Dermis microvascular lymphatic vessel endothelial cell (primary cell): ENCODE measurements at places on chromosomes 2 and 18. TPM values are rescaled to one million over a fixed set of nuclear protein-coding genes. Genes with fewer than 3 reads are reported as not detected.
A peak's percentile ranks its signal among the peaks of the same experiment; 100 is the strongest.

The TMEM247 gene
- not detected in 2 replicates for total RNA-seq

The KCNJ3 gene
- not detected in 2 replicates for total RNA-seq

- DNase-seq, result peak; percentile 87
These were observed 83.7 kb downstream of the SDC1 start for GRCh38 chr2:20141056-20141762.

DNA sequence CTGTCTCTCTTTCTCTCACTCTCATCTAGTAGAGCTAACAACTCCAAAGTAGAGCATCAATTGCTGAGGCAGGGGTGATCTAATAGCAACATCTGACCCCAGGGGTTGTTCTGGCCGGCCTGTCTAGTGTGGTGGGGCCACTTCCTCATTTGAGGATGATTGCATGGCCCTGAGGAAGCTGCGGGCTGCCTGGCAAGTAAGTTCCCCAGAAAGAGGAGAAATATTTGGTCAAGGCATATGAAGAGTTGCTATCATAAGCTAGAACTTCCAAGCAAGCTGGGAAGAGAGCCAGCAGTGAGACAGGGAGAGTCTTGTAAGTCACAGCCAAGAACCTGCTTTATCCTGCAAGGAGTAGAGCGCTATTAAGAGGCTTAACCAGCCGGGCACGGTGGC is 50.8 kb upstream of the TMEM87B start:
- no peak for DNase-seq

DNA sequence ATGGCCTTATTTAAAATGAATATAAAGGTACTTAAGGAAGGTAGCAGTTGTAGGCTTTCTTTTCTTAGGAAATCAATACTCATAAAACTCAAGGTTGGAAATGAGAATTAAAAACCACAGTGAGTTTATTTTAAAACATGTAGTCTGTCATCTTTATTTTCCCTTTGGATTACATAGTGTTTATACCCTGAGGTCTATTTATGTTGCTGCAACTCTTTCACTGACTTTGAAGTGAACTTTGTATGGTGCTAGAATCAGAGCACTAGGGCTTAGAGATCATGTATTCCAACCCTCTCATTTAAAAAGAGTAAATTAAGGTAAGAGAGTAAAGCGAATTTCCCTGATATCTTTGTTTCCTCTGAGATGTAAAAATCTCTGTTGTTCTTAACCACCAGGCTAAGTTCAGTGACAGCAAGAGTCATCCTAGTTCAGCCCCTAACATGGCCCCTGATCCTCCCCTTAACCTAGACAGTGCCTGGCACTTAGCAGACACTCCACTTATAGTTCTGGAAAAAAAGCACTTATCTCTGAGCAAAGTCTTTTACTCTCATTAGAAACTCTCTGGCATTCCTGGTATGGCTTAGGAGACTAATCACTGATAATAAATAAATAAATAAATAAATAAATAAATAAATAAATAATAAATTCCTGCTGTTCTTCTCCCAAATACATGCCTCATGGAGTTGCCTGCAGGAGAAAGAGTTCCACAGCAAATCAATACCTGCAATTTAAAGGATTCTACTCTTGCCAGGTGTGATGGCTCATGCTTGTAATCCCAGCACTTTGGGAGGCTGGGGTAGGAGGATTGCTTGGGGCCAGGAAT is 33.0 kb upstream of the PPP1R1C start:
- no peak for DNase-seq

GRCh38 chr2:120947327-120947726 is 211.7 kb downstream of the GLI2 start:
- DNase-seq, result no peak

- DNase-seq, result no peak
These were observed 202.8 kb downstream of the WDR7 start for GRCh38 chr18:56853961-56854360.

- peak; percentile 53 for DNase-seq
These were observed 366.8 kb downstream of the TGIF1 start for GRCh38 chr18:3816610-3817363.
